Fibroblast of villous mesenchyme (primary cell): ENCODE measurements at places on chromosomes 7 and 10. TPM values are rescaled to one million over a fixed set of nuclear protein-coding genes. Genes with fewer than 3 reads are reported as not detected.

- DNase-seq, result no peak
Observed at GRCh38 chr10:110217662-110218008, 10.2 kb downstream of the MXI1 start.

GRCh38 chr7:114504586-114504985 lies 90.0 kb downstream of the FOXP2 start:
- DNase-seq, result no peak

GRCh38 chr7:19119870-19120486 lies 2.5 kb upstream of the TWIST1 start:
- no peak for DNase-seq

- peak; percentile 24 for DNase-seq
Observed at GRCh38 chr7:2956526-2957368, 86.9 kb downstream of the CARD11 start.

DNA sequence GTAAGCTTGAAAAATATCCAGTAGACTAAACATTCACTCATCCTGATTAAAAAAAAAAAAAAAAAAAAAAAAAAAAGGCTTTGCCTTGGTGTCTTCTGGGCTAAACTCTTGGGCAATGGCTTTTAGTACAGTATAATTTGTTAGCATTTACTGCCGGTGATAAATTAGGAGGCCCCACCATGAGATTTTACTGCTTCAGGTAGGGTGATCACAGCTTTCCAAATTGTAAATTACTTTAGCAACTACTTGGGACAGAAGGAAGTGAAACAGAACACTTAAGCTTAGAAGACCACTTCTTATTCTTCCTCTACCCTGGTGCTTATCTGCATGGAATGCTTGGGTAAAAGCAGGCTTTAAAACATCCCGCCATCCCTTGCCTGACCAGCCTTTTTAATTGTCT lies 152.1 kb downstream of the HIBADH start:
- DNase-seq, result no peak

GRCh38 chr10:15748126-15748525 lies 28.4 kb upstream of the ITGA8 start:
- DNase-seq, result no peak

GRCh38 chr7:116579322-116579721 lies 54.5 kb downstream of the CAV1 start:
- no peak for DNase-seq

- DNase-seq, result no peak
Observed at GRCh38 chr10:88840104-88840503, 11.5 kb downstream of the ANKRD22 start.

GRCh38 chr10:25493122-25493893 lies 318.5 kb downstream of the GPR158 start:
- DNase-seq, result peak; percentile 89

GRCh38 chr7:70719125-70719524 lies 412.8 kb upstream of the GALNT17 start:
- DNase-seq, result no peak

- no peak for DNase-seq
Observed at GRCh38 chr10:44925224-44925623, 14.1 kb downstream of the TMEM72 start.

DNA sequence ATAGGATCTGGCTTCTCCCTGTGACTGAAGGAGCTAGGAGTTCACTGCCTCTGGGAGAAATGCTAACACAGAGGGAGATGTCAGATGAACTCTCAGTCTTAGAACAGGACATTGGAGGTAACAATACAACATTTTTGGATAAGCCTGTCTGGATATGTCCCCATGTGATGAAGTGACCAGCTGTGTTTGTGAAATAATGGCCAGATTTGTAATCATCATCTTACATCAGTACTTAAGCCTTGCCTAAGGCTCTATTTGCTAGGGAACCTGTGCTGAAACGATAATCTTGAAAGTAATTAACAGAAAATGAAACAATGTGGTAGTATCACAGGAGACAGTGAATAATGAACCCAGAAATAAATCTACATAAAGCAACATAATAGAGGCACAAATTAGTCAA lies 56.2 kb downstream of the CRPPA start:
- peak; percentile 27 for DNase-seq

DNA sequence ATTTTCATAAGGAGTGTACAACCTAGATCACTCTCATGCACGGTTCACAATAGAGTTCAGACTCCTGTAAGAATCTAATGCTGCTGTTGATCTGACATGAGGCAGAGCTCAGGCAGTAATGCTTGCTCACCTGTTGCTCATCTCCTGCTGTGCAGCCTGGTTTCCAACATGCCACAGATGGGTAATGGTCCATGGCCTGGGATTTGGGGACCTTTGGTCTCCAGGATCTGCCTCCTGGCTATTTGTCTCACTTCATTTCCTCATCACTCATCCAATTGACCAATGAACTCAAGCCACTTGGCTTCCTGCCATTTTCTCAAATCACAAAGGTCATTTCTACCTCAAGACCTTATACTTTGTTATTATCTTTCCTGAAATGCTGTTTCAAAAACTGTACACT lies 786.1 kb downstream of the ANKRD7 start:
- no peak for DNase-seq

GRCh38 chr10:119138346-119139306 lies 26.9 kb downstream of the SFXN4 start:
- DNase-seq, result no peak

DNA sequence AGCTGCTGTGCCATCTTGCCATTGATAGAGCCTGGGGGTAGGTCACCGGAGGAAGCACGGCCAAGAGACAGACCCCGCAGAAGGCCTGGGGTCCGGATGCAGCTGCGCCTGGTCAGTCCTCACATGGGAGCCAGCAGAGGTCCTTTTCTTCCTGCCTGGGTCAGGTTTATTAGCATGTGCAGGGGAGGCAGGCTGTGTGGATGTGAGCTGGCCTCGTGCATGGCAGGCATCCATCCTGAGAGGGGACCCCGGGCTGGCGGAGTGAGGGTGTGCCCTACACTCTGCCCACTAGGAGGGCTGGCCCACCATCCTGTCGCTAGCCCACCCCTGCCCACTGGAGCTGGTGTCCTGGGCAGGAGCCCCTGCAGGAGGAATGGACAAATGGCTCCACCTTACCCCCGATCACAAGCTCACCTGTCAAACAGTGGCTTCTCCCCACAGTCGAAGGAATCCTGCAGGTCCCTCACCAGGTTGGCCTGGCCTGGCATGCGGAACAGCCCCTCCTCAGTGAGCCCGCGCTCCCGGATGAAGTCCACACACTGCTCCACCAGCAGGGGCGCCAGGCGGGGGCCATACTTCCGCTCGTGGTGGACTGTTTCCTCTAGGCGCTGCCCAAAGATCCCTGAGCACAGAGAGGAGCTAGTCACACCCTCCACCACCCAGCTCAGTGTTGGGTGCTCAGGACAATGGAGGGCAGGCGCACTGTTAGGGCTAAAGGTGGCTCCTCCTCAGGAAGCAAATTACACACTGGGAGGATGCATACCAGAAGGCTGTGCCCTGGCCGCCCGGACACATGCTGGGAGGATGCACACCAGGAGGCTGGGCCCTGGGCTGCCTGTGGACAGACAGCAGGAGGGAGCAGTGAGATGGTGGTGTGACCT lies 145.4 kb downstream of the ARHGAP22 start:
- DNase-seq, result no peak

- no peak for DNase-seq
Observed at GRCh38 chr7:105718511-105718925, 137.2 kb upstream of the EFCAB10 start.

DNA sequence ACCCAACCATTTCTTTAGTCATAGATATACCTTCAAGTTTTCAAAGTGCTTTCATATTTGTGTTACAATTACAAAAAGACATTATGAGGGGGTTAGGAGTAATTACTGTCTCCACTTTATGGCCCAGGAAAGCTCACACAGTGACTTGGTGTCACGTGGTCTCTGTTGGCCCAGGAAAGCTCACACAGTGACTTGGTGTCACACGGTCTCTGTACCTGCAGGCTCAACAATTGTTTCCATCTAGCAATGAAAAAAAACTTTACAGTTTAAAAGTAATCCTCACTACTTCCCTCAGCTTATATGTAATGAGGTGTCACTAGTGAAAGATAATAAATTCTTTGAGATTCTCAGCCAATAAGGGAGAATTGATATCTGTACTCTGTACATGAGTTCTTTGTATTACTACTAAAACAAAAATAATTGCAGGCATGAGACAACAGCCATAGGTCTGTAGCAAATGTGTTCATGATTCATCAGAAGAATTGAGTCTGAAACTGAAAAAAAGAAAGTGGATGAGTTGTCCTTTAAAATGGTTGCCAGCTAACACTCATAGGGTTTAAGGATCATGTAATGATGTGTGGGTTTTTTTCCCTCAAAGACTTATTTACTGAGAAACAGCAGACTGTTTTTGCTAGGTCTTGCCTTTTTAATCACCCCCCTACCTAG lies 10.9 kb downstream of the OGDH start:
- DNase-seq, result no peak

GRCh38 chr10:68222391-68222790 lies 9.5 kb downstream of the ATOH7 start:
- no peak for DNase-seq

The VAX1 gene
- not detected in 2 replicates for total RNA-seq

The CCDC3 gene
- 0.43 and 1.3 TPM in 2 replicates for total RNA-seq

The AKR1C4 gene
- total RNA-seq, result not detected in 2 replicates

The HHEX gene
- 0.43 and 1.3 TPM in 2 replicates for total RNA-seq

The CXCL12 gene
- 67.4 and 69.9 TPM in 2 replicates for total RNA-seq
